Astrocyte (in vitro differentiated cells and primary cell): ENCODE measurements at places on chromosomes 6 and 20.

GRCh38 chr6:150288456-150288855 is 80.4 kb upstream of the IYD start:
- DNase-seq, result no peak

- DNase-seq, result no peak
These were observed 58.7 kb upstream of the RNF24 start for GRCh38 chr20:4073852-4074741.

GRCh38 chr6:139912735-139913400 is 538.4 kb upstream of the CITED2 start:
- no peak for DNase-seq

DNA sequence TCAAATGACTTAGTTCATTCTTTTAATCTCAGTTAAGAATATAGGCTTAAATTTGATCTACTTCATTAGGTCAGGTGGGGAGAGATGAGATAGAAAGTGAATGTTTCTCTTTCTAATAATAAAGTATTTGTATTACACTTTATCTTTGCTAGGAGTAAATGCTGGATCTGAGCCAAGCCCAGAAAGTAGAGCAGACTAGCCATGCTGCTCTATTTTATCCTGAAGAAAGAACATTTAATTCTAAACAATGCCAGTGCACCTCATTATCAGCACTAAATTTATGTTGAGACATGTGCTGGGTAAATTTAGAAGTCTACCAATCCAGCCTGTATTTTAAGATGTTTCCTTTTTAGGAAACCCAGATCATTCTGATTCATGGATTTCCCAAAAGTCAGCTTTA is 43.5 kb downstream of the AKIRIN2 start:
- peak; percentile 8 for DNase-seq

DNA sequence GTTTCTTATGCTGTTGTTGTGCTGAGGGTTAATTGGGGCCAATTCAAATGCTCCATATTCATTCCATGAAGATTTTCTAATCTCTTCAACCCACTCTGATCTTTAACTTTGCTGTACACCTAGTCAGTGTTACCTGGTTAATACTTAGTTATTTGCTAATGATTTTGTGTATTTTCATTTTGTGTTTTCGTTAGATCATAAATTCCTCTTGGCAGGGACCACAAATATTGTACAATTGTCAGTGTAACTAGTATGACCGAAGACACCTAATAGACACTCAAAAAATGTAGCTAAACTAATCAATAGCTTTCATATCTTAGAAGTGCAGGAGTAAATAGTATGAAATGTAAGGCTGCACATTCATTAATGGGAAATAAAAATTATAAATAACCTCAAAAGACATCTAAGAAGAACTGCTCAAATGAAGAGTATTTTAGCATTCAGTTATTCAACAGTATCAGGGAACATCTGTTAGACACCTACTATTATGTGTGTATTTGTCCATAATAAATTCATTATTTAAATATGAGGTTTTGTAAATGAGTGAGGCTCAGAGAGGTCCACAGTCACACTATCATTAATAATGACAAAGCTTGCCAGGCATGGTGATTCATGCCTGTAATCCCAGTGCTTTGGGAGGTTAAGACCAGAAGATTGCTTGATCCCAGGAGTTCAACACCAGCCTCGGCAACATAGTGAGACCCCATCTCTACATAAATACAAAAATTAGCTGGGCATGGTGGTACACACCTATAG is 13.4 kb upstream of the HSF2 start:
- DNase-seq, result no peak

DNA sequence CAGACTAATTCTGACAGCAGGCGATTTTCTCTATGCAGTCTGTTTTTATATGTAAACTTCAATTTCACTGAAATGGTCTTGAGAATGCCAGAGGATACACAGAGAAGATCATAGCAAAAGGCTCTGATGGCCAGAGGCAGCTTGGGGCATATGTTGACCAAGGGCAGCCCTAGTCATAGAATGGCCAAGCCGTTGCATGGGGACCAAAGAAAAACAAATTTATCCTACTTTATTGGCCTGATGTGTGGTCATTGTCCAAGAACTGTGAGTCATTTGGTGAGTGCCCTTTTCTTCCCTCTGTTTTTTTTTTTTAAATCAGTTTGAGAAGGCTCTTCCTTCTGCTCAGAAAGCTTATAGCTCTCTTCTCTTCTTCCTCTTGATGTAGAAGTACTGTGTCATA is 5.8 kb downstream of the HDGFL1 start:
- DNase-seq, result no peak

DNA sequence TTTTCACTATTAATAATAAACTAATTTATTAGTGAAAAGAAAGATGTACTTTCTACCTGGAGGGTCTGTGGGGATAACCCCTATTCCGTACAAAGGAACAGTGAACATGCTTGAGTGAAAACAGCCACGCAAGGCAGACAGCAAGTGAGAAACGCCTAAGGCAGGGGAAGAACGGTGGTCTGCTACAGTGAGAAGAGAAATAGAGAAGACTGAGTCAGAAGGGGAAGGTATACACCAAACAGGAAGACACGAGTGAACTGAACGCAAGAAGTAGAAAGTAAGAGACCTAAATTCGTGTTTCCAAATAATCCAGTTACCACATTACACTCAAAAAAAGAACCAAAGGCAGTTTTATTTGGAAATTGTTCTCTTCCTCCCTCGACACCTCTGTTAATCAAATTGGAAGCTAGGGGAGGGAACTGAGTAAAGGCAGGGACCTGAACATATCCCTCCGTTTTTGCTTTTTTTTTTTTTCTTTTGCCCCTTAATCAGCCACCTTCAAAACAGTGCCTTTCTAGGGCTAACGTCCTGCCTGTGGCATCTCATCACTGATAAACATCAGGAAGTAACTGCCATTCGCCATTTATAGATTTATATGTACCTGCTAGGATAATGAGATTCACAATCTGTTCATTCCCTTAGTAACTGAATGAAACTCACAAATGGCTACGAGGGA is 48.9 kb downstream of the ATXN1 start:
- DNase-seq, result no peak

DNA sequence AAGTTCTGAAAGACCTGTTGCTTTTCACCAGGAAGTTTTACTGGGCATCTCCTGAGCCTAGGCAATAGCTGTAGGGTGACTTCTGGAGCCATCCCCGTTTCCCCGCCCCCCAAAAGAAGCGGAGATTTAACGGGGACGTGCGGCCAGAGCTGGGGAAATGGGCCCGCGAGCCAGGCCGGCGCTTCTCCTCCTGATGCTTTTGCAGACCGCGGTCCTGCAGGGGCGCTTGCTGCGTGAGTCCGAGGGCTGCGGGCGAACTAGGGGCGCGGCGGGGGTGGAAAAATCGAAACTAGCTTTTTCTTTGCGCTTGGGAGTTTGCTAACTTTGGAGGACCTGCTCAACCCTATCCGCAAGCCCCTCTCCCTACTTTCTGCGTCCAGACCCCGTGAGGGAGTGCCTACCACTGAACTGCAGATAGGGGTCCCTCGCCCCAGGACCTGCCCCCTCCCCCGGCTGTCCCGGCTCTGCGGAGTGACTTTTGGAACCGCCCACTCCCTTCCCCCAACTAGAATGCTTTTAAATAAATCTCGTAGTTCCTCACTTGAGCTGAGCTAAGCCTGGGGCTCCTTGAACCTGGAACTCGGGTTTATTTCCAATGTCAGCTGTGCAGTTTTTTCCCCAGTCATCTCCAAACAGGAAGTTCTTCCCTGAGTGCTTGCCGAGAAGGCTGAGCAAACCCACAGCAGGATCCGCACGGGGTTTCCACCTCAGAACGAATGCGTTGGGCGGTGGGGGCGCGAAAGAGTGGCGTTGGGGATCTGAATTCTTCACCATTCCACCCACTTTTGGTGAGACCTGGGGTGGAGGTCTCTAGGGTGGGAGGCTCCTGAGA is at the start of gene HFE:
HFE (plus strand) TSS at position 146 of the 832 bp plus-strand sequence; CDS start at position 158, 12 bp downstream.
- DNase-seq, result peak; percentile 49

- no peak for DNase-seq
These were observed 2.9 kb upstream of the MDFI start for GRCh38 chr6:41635365-41635764.

- no peak for DNase-seq
These were observed 836.5 kb upstream of the MAN1A1 start for GRCh38 chr6:120186080-120186479.

- DNase-seq, result peak; percentile 87
These were observed 203.1 kb downstream of the UBE3D start for GRCh38 chr6:82862543-82862942.

GRCh38 chr6:19664050-19664449 is 173.1 kb upstream of the ID4 start:
- DNase-seq, result no peak

DNA sequence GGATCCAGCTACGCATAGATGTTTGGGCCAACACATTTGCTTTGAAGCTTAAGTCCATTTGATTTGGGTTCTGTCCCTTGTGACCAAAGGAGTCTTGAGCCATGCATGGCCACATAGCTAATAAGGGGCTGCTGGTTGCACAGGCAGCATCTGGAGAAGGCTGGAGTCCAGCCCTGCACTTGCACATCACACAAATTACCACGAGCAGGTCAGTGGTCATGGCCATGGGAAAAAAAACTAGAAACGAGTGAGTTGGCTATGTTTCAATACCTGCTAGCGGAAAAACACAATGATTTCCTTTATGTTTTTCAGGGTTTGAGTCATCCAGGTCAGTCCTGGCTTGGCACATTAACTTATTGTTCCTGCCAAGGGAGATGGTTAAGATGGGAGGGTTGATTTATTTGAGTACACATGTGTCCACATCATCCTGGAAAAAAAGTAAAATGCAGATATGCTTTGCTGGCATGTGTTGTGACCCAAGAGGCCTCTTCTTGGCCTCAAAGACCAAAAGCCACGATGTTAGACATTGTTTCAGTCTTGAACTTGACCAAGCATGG is 5.6 kb upstream of the STX16 start:
- peak; percentile 90 for DNase-seq
